NCI-H187 treated with DMSO at 0.1 percent for 48 hours (cell line): ENCODE measurements at places on chromosomes 1 and 21.

DNA sequence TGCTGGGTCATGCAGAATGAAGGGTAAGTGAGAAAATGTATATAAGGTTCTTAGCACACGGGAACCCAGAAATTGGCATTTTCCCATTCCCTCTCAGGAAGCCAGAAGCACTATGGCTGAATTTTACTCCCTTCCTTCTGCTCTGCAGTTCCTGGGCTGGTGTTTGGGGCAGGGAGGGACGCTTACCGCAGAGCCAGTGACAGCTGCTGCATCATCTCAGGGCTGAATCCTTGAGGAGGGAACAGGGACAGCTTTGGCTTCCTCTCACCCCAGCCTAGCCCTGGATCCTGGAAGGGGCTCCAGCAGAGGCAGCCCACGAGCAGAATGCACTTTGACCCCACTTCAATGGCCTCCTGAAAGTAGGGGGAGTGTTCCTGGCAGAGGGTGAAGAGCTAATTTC, 12.0 kb downstream of the PLA2G2D start:
- DNase-seq: no peak

- DNase-seq: no peak
Measured at GRCh38 chr1:31658721-31659120, 14.0 kb upstream of the PEF1 start.

- no peak for DNase-seq
Measured at GRCh38 chr1:238135708-238136664, 245.3 kb upstream of the ZP4 start.

DNA sequence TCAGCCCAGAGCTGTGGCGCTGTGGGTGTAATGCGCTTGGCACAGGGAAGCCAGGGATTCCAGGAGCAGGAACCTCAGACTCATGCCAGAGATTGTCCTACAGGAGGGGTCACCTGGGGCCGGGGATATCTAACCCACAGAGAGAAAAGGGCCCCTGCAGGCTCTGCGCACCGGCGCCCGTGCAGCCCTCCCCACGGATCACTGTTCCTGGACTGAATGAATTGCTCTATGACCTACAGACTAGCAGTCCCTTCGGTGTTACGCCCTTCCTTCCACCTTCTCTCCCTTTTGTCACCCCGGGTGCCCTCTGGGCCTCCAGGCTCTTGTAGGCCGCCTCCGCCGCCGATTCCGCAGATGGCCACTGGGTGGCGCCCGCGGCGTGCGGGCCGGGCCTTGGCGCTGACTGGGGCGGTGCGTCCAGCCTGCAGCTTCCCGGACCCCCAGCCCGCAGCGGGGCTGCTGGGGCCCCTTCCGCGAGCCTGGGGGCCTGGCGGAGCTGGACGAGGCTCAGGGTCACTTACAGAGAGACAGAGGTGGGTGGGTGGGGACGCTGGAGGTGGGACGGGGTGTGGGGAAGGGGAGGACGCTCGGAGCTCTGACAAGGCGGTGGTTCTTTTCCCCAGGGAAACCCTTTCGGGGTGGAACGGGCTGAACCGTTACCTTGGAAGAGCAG, 101.3 kb downstream of the IER5 start:
- DNase-seq: no peak

- DNase-seq: no peak
Measured at GRCh38 chr1:66256629-66257572, 277.1 kb upstream of the SGIP1 start.
